CD4-positive, alpha-beta T cell (primary cell): ENCODE measurements at places on chromosomes 7 and 10. TPM values are rescaled to one million over a fixed set of nuclear protein-coding genes. Genes with fewer than 3 reads are reported as not detected.

Gene SCIN
- not detected for total RNA-seq

Gene SLC29A3
- 2.5 TPM for total RNA-seq

Gene ZNF239
- 0.63 TPM for total RNA-seq

Gene PDZD7
- total RNA-seq, result 1.7 TPM

Gene DYDC2
- not detected for total RNA-seq

- H3K4me3 ChIP-seq, result no peak overlapping the region
- no peak overlapping the region for H3K27ac ChIP-seq
- no peaks in the 10 kb centered on the region for H3K27me3 ChIP-seq
- no peak for DNase-seq
- peaks cover 5% of the 10 kb centered on the region for H3K4me1 ChIP-seq
These were observed 13.9 kb upstream of the LRRC4 start for GRCh38 chr7:128045158-128045557.

DNA sequence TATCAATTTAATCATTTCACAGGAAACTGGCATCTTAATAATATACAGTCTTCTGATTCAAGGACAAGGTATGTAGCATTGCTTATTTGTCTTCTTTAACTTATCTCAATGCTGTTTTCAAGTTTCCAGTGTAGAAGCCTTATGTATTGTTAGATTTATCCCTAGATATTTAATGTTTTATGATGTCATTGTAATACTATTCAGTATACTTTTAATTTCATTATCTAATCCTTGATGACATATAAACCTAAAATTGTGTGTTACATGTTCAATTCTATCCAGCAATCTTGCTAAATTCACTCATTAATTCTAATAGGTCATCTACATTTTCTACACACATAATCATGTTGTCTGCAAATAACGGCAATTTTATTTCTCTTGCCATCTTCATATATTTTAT is 126.3 kb upstream of the SEC61G start:
- H3K27me3 ChIP-seq, result peaks cover 7% of the 10 kb centered on the region
- H3K4me1 ChIP-seq, result no peaks in the 10 kb centered on the region
- no peak for DNase-seq
- H3K4me3 ChIP-seq, result no peak overlapping the region
- H3K36me3 ChIP-seq, result no peaks in the 10 kb centered on the region

GRCh38 chr10:102167861-102168260 is 15.7 kb downstream of the NOLC1 start:
- H3K27ac ChIP-seq, result no peak overlapping the region
- H3K27me3 ChIP-seq, result no peaks in the 10 kb centered on the region
- no peak for DNase-seq
- H3K4me3 ChIP-seq, result no peak overlapping the region

DNA sequence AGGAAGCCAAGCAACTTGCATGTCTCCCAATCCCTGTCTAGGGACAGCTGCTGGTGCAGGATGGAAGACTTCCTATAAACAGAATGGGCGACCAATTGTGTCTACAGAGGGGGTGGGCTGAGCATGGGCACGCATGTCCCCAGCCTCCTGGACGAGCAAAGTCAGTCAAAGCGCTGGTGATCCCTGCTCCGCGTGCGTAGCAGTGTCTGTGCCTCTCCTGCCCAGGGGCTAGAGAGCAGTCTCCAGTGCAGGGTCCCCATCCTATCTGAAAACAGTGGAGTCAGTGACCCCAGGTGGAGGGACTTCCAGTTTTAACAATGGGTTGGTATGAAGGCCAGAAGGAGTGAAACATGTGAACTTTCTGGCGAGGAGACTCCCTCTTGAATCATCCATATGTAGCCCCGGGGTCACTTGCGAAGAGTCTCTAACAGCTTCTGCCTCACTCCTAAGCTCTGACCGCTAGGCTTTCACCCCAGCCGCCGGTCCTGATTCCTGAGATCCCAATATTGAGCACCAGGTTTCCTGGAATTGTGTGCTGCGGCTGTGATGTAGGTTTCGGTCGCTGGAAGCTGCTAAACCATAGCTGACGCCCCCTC is 714 bp upstream of the CASP2 start:
- H3K27ac ChIP-seq, result peak overlapping the region; percentile 68
- H3K4me3 ChIP-seq, result peak overlapping the region; percentile 54
- H3K4me1 ChIP-seq, result peaks cover 44% of the 10 kb centered on the region
- H3K36me3 ChIP-seq, result peaks cover 21% of the 10 kb centered on the region
- no peak for DNase-seq

GRCh38 chr10:70158113-70158512 is 11.6 kb upstream of the TYSND1 start:
- H3K4me3 ChIP-seq, result no peak overlapping the region
- H3K27me3 ChIP-seq, result no peaks in the 10 kb centered on the region
- no peak overlapping the region for H3K27ac ChIP-seq

GRCh38 chr7:130153211-130153908 is 51.8 kb downstream of the TMEM209 start:
- H3K4me3 ChIP-seq, result no peak overlapping the region
- no peaks in the 10 kb centered on the region for H3K36me3 ChIP-seq
- no peak overlapping the region for H3K27ac ChIP-seq
- no peaks in the 10 kb centered on the region for H3K27me3 ChIP-seq
- H3K4me1 ChIP-seq, result peaks cover 15% of the 10 kb centered on the region

DNA sequence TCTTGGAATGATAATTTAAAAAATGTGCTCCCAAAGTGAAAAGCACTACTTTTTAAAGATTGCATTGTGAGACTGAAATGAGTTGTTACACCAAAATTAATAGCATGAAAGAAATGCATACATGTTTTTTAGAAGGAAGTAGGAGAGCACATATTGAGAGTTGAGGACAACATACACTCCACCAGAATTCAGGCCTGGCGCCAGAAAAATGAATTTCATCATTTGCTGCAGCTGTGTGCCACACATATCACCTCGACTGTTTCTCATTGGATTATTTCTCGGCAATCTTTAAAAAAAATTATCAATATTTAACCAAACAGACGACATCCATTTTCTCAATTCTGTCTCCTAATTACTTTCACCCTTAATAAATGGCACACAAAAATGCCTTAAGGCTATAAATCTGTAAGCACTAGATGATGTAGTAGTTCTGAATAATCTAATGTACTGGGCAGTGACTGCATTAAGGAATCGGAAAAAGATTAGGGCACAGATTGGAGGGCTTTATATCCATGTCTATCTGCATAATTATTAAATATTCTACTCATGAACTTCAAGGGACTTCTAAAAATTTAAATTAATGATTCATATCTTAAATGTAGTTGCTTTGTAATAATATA is 590.4 kb downstream of the NXPH1 start:
- H3K4me3 ChIP-seq, result no peak overlapping the region
- DNase-seq, result no peak
- H3K4me1 ChIP-seq, result no peaks in the 10 kb centered on the region
- H3K27me3 ChIP-seq, result no peaks in the 10 kb centered on the region
- H3K36me3 ChIP-seq, result no peaks in the 10 kb centered on the region
- no peak overlapping the region for H3K27ac ChIP-seq

DNA sequence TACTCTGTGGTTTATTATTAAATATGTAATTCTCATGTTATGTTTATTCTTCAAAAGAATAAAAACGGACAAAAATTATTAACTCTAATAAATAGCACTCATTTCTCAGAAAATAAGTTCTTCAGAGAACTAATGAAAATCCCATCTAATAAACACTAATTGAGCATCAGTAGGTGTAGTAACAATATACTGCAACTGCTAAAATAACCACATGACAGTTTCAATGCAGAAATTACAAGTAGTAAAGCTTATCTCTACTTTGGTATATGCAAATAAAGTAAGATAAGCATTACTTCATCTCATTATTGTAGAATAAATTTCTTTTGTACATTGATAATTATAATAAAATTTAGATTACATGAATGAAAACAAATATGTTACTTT is 56.4 kb upstream of the DKK1 start:
- no peaks in the 10 kb centered on the region for H3K4me1 ChIP-seq
- no peaks in the 10 kb centered on the region for H3K27me3 ChIP-seq
- H3K4me3 ChIP-seq, result no peak overlapping the region

DNA sequence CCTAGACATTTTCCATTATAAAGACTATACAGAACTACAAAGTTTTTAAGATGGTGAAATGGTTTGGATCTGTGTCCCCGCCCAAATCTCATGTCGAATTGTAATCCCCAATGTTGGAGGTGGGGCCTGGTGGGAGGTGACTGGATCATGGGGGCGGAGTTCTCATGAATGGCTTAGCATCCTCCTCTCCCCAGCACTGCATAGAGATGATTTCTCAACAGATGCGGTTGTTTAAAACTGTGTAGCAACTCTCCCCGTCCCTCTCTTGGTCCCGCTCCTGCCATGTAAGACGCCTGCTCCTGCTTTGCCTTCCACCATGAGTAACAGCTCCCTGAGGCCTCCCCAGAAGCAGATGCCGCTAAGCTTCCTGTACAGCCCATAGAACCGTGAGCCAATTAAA is 1.6 kb downstream of the FAM133B start:
- peaks cover 34% of the 10 kb centered on the region for H3K4me1 ChIP-seq
- no peak overlapping the region for H3K27ac ChIP-seq
- peak overlapping the region; percentile 85 for H3K4me3 ChIP-seq
- DNase-seq, result no peak
